SJCRH30 (cell line): ENCODE measurements at places on chromosomes 3 and 15. TPM values are rescaled to one million over a fixed set of nuclear protein-coding genes. Genes with fewer than 3 reads are reported as not detected.

DNA sequence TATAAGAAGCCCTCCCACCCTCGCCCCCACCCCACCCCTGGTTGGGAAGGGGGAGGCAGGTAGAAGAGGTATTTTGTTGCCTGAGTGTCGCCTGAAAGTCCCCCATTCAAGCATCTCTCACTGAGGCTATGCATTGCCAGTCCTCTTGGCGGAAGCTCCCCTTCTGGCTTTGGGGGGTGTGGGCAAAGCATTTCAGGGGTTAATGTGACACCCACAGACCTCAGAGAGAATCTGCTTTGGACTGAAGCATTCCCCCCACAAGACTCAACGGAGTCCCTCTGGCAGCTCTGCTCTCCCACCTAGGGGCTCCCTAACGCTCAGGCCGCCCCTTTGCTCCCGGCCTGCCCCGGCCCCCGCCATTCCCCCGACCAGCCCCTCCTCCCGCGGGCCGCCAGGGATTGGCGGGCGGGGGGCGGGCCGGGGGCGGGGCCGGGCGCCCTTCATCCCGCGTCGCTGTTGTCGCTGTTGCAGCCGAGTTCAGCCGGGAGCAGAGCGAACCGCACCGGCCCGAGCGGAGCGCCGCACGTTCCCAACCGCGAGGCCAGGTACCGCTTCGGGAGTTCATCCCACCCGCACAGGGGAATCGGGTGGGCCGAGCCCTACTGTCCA lies at the start of gene SLC38A3:
SLC38A3 (plus strand) TSS at position 468 of the 609 bp plus-strand sequence. CDS start 8,929 bp downstream, outside the sequence.
- DNase-seq = peak; percentile 63
- H3K4me3 ChIP-seq = peak within 1 kb of the TSS; percentile 79
- H3K4me1 ChIP-seq = peaks cover 27% of the 10 kb centered on the region
- H3K36me3 ChIP-seq = no peaks in the 10 kb centered on the region

DNA sequence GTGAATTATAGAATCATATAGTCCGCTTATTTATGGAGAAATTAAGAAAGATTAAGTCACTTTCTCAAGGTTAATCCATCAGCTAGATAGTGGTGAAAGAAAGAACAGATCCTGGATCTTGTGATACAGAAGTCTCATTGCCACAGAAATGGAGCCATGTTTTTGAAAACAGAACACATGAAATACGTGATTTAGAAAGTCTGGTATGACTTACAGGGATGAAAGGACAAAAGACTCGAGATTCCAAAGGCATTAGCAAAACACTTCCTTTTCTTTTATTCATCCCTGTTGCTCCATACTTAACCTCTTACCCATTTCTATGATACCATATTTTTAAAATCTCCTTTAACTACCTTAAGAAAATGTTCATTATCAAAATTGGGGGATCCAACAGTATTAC lies 40.0 kb upstream of the TEX9 start:
- H3K27ac ChIP-seq = no peak overlapping the region
- DNase-seq = no peak
- no peak overlapping the region for H3K4me3 ChIP-seq
- no peaks in the 10 kb centered on the region for H3K36me3 ChIP-seq

DNA sequence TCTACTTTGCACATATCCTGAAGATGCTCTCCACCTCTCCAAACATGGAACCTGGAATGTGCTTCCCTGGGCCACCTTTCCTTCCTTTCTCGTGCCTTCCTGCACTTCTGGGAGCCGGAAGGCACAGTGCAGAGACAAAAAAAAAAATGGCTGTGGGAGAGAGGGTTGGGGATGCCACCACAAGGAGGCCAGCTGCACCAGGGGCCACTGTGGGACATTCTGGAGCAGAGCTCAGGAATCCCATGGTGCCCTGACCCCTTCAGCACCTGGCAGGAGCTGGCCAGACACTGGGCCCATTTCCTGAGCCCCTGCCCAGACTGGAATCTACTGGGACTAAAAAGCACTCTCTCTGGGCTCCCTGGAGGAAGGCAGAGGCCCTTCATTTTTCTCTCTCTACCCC lies 7.9 kb upstream of the BCL2L10 start:
- no peaks in the 10 kb centered on the region for H3K36me3 ChIP-seq
- no peak overlapping the region for H3K27ac ChIP-seq
- peaks cover 49% of the 10 kb centered on the region for H3K4me1 ChIP-seq
- H3K4me3 ChIP-seq = no peak overlapping the region
- H3K27me3 ChIP-seq = no peaks in the 10 kb centered on the region
- no peak for DNase-seq

Gene SPINK8
- total RNA-seq = not detected in 2 replicates

Gene SNX22
- 1.5 and 1.6 TPM in 2 replicates for total RNA-seq

GRCh38 chr3:112973325-112974177 lies 1.4 kb downstream of the CD200R1 start:
- H3K4me1 ChIP-seq = no peaks in the 10 kb centered on the region
- H3K27me3 ChIP-seq = no peaks in the 10 kb centered on the region
- H3K27ac ChIP-seq = no peak overlapping the region
- H3K36me3 ChIP-seq = no peaks in the 10 kb centered on the region
- DNase-seq = no peak

- no peak overlapping the region for H3K4me3 ChIP-seq
- no peak for DNase-seq
- H3K36me3 ChIP-seq = no peaks in the 10 kb centered on the region
- H3K27me3 ChIP-seq = no peaks in the 10 kb centered on the region
Observed at GRCh38 chr3:58591517-58592510, 14.6 kb upstream of the FAM107A start.

- H3K4me1 ChIP-seq = no peaks in the 10 kb centered on the region
- H3K27me3 ChIP-seq = no peaks in the 10 kb centered on the region
- no peak for DNase-seq
- H3K27ac ChIP-seq = no peak overlapping the region
- no peak overlapping the region for H3K4me3 ChIP-seq
Observed at GRCh38 chr3:170476291-170476690, 57.6 kb downstream of the CLDN11 start.

- H3K36me3 ChIP-seq = no peaks in the 10 kb centered on the region
- H3K27ac ChIP-seq = peak overlapping the region; percentile 46
- DNase-seq = peak; percentile 84
- no peaks in the 10 kb centered on the region for H3K27me3 ChIP-seq
- peaks cover 17% of the 10 kb centered on the region for H3K4me1 ChIP-seq
Observed at GRCh38 chr15:81940467-81941451, 105.1 kb downstream of the MEX3B start.

GRCh38 chr3:195870442-195870841 lies 37.9 kb downstream of the TNK2 start:
- no peak overlapping the region for H3K4me3 ChIP-seq
- H3K27ac ChIP-seq = peak overlapping the region; percentile 4; the same call in 1 of the 2 replicates
- H3K4me1 ChIP-seq = no peaks in the 10 kb centered on the region
- H3K27me3 ChIP-seq = no peaks in the 10 kb centered on the region

DNA sequence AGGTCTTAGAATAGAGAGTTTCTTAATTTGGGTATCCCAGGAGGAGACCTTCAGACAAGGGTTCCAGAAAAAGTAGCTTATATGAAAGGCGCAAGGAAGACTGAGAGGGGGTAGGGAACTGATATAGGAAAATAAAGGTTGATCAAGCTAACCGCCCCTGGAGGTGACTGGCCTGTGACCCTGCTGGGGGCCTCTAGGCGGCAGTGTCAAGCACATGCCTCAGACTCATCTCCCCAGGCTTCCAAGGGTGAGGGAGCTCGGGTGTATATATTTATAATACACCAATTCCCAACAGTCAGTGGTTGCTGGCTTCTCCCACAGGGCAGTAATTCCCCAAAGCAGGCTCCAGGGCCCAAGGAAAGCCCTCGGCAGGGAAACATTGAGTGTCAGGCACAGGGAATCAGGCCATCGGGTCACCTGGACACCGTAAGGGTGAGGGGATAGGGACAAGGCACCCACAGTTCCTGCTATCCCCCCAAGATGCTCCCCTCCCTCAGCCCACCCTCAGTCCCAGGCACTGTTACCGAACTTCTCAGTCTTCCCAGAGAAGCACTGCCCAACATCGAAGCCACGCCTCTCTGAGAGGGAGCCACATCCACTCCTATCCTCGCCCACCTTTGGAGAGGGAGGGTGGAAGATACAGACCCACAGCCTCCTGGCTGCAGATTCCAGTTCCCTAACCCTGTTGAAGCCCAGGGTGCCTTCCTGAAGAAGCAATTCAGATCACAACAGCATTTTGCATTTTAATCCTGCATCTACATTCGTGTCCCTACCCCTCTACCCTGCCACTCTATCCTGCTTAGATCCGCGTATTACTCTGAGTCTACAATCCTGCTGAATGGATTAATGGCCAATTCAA lies 19.5 kb upstream of the CAV3 start:
- H3K36me3 ChIP-seq = no peaks in the 10 kb centered on the region
- no peak overlapping the region for H3K4me3 ChIP-seq
- no peaks in the 10 kb centered on the region for H3K27me3 ChIP-seq
- H3K4me1 ChIP-seq = peaks cover 39% of the 10 kb centered on the region
- peak; percentile 65 for DNase-seq
- peak overlapping the region; percentile 84 for H3K27ac ChIP-seq

DNA sequence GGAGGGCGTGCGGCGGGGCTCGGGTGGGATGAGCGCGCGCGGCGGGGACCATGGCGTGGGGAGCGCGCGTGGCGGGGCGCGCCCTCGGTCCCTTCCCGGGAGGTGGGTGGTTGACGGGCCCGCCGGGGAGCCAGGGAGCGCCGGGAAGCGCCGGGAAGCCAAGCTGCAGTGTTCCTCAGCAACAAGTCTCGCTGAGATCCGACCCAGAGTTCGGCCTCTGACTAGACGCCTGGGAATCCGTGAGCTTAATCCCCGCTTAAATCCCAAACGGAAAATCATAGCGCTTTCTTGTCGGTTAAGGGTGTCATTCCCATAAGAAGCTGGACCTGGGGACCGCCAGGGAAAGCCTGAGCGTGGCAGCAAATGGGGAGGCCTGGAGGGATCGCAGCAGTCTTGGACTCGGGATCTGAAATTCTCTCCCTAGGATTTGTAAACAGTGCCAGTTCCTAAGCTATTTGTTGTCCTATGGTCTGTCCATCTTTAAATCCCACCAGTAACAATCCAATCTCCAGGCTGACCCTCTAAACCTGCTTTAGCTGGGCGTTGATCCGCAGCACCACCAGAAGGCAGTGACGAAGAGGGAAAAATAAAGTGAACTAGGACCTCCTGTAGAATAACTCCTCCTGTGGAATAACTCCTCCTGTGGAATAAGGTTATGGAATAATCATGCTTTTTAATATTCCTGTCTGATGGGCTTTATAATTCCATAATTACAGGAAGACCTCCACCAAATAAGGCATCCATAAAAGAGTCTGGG lies 570 bp upstream of the NEDD4 start:
- peak overlapping the region; percentile 74 for H3K27ac ChIP-seq
- H3K36me3 ChIP-seq = no peaks in the 10 kb centered on the region
- peak overlapping the region; percentile 95 for H3K4me3 ChIP-seq
- H3K4me1 ChIP-seq = peaks cover 3% of the 10 kb centered on the region; the same call in 1 of the 2 replicates
- peak; percentile 69 for DNase-seq

GRCh38 chr3:172272698-172273097 lies 175.6 kb downstream of the GHSR start:
- peaks cover 42% of the 10 kb centered on the region for H3K4me1 ChIP-seq
- no peak for DNase-seq
- H3K27me3 ChIP-seq = no peaks in the 10 kb centered on the region
- H3K36me3 ChIP-seq = peaks cover 27% of the 10 kb centered on the region
- no peak overlapping the region for H3K4me3 ChIP-seq

- peaks cover 21% of the 10 kb centered on the region for H3K4me1 ChIP-seq
- peak overlapping the region; percentile 8 for H3K4me3 ChIP-seq
- no peaks in the 10 kb centered on the region for H3K27me3 ChIP-seq
Observed at GRCh38 chr3:132800958-132801357, 78.7 kb upstream of the NPHP3 start.

DNA sequence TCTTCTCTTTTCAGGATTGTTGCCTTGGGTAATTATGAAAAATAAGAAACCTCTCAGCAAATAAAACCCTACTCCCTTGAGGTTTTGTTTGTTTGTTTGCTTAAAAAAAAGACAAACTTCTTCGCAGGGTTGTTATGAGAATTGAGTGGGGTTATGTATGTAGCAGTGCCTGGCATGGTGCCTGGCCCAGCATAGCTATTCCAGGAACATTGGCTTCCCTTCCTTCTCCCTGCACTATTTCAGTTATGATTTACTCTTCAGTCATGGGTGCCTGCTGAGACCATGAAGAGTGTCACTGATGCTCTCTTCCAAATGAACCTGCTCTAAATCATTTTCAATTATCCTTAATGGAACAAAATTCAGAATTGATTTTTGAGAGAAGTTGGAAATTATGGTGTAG lies 283.5 kb upstream of the ROPN1 start:
- DNase-seq = no peak
- no peaks in the 10 kb centered on the region for H3K36me3 ChIP-seq
- peaks cover 14% of the 10 kb centered on the region for H3K4me1 ChIP-seq
- H3K27ac ChIP-seq = no peak overlapping the region
- no peak overlapping the region for H3K4me3 ChIP-seq

GRCh38 chr3:185325946-185326791 lies 36.8 kb upstream of the MAP3K13 start:
- H3K27ac ChIP-seq = no peak overlapping the region
- H3K4me3 ChIP-seq = no peak overlapping the region
- H3K36me3 ChIP-seq = no peaks in the 10 kb centered on the region
- DNase-seq = no peak
- no peaks in the 10 kb centered on the region for H3K27me3 ChIP-seq

DNA sequence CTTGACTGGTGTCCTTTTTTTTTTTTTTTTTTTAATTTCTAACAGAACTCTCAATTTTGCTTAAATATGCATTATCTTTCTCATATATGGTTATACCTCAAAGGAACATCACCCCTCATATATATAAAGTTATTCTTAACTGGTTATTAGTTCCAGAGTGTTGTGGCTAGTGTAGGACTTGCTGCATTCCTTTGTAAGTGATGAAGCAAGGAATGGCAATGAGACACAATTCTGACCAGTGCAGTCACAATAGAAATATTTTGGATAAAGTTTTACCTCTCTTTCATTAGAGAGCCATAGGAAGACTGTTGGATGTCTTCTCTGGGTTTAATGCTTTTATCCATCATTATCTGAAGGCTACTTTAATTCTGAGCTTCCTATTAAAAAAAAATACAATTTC lies 75.5 kb upstream of the CBLB start:
- H3K4me1 ChIP-seq = no peaks in the 10 kb centered on the region
- no peaks in the 10 kb centered on the region for H3K36me3 ChIP-seq
- no peaks in the 10 kb centered on the region for H3K27me3 ChIP-seq
- no peak overlapping the region for H3K27ac ChIP-seq
- H3K4me3 ChIP-seq = no peak overlapping the region

Gene EPHA3
- 0.94 and 1.1 TPM in 2 replicates for total RNA-seq

DNA sequence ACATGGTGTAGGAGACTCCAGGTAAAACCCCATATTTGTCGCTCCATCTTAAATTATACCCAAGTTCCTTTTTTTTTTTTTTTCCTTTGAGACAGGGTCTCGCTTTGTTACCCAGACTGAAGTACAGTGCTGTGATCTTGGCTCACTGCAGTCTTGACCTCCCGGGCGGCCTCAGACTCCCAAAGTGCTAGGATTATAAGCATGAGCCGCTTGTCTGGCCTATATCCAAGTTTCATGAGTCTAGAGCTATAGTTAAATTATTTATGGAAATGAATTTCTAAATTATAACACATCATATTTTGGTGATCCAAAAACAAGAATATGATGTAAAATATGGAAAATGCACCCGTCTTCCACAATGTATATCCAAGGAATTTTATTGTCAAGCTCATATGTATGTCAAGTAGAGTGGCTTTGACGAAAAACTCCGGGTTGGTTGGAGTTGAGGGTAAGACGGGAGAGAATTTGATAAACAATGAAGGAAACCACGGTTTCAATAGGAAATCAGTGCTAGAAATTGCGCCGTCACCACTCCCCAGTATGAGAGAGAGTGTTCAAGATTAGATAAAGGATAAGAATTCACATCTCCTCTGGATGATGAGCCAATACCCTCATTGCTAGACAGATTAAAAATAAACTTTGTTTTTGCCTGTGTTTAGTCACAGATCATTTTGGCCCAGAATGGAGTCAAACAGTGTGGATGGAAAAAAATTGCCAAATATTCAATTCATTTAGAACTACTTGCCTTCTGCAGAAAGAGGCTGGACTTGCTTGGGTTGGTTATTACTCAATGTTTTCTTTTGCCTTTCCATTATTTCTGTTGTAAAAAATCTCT lies 209.2 kb upstream of the NR2F2 start:
- no peak overlapping the region for H3K27ac ChIP-seq
- no peaks in the 10 kb centered on the region for H3K27me3 ChIP-seq
- DNase-seq = no peak
